Femur (tissue), 1 donor: ENCODE measurements at places on chromosomes 1 and 21.
A peak's percentile ranks its signal among the peaks of the same experiment; 100 is the strongest.

- DNase-seq: no peak
These were observed 68.8 kb upstream of the BCL9 start for GRCh38 chr1:147472489-147472888.

- peak; percentile 83 for DNase-seq
These were observed 37.4 kb upstream of the SLC30A1 start for GRCh38 chr1:211616231-211616964.

- peak; percentile 92 for DNase-seq
These were observed 9.6 kb downstream of the NES start for GRCh38 chr1:156667610-156667967.

GRCh38 chr21:42203936-42204335 lies 15.0 kb upstream of the ABCG1 start:
- DNase-seq: no peak

DNA sequence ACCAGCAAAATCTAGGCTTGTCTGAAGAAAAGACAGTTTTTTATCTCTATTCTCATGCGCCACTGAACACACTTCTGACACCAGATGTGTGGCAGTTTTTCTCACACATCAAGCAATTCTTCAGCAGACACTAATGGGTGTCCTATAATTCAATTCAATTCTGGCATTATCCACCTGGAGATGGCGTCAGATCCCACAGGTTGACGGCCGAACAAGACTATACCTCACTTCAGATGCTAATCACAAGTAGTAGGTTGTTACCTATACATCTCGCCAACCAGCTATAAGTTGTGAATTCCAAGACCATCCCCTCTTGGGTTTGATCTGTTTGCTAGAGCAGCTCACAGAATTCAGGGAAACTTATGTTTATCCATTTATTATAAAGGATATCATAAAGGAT lies 89.9 kb upstream of the ARTN start:
- no peak for DNase-seq

GRCh38 chr1:59138402-59138801 lies 158.5 kb upstream of the FGGY start:
- DNase-seq: no peak

- DNase-seq: no peak
These were observed 1.2 kb downstream of the PKN2 start for GRCh38 chr1:88685259-88685620.

- DNase-seq: no peak
These were observed 35.5 kb upstream of the ASPM start for GRCh38 chr1:197181982-197182381.
